Head of caudate nucleus (tissue), 42 donors: ENCODE measurements at places on chromosomes 5 and 9.

GRCh38 chr9:91302831-91303230 lies 58.9 kb downstream of the AUH start:
- DNase-seq, result no peak

DNA sequence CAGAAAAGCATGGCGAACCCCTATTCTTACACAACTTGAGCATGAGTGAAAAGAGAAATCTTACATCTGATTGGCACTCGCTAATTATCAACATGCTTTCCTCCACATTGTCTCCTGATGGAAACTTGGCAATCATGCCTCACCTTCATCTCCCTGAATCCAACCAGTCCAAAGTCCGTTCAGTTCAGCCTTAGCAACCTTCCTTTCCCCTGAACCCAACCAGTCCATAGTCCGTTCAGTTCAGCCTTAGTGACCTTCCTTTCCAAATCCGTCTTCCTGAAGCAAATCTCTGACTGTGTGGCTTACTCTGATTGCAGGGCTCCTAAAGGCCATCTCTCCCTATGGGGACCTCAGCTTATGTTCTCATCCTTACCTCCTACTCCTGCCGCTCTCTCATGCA lies 538.3 kb upstream of the CLINT1 start:
- no peak for DNase-seq

DNA sequence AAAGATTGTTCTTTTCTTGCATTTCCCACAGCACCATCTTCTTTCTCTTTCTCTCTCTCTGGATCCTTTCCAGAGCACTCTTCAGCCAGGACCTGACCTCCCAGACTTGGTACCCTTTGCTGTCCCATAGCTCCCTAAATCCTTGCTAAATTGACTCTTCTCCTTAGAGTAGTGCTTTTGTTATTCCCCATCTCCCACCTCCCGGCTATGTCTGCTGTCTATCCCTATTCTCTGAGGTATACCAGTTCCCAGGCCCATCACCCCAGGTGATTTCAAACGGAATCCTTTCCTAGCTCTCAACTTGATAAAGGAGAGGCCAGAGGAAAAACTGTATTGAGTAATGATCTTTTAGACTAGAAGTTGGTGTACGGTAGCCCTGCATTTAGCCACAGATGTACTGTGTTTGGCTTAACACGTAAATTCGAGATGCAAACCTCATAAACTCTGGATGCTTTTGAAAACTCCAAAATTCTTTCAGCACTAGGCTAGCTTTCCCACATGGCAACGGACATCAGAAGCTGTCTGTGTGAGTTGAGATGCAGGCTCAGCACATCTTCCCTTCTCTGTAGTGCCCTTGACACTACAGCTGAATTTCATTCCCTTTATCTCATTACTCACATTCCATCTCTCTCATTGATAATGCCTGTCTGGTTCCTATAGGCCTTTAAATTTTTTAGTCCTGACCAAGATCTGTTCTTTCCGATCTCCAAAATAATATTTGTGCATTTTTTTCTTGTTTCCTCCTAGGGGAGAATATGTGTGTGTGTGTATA lies 320.8 kb upstream of the ITGA1 start:
- DNase-seq, result no peak

GRCh38 chr9:24899463-24899862 lies 353.8 kb upstream of the IZUMO3 start:
- DNase-seq, result no peak

DNA sequence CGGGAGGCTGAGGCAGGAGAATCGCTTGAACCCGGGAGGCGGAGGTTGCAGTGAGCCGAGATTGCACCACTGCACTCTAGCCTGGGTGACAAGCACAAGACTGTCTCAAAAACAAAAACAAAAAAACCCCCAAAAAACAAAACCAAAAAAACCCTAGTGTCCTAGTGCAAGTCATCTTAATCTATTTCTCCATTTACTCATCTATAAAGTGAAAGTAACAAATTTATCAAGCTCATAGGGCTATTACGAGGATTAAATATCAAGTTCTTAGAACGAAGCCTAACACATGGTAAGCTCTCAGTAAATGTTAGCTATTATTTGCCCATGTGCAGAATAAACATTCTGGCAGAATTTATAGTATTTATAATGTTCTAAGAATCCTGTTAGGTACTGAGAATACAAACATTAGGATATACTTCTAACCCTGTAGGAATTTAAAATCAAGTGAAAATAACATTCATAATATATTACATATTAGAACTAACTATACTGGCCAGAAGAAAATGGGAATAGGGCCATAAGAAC lies 45.0 kb downstream of the GOLPH3 start:
- DNase-seq, result no peak

DNA sequence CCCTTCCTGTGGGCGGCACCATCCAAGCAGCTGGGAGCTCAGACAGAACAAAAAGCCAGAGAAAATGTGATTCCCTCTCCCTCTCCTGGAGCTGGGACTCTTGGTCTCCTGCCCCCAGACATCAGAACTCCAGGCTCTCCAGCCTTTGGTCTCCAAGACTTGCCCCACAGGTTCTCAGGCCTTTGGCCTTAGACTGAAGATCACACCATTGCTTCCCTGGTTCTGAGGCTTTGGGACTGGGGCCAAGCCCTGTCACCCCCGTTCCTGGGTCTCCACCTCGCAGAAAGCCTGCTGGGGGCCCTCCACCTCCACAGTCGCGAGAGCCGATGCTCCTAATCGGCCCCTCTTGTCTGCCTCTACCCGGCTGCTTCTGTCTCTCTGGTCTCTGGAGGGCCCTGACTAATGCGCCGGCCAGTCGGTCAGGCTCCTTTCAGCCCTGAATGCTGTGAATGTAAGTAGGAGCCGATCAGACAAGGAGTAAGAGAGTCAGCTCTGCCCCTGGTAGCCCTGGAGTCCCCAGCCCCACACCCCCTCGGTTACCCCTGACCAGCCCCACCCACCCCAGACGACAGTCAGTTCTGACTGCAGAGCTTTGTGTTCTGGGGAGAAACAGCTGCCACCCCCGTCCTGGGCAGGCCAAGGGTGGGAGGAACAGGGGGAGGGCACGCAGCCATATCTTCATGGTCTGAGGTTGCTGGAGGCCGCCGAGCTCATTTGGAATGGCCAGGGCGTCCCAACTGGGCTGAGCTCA lies 57.5 kb downstream of the VAV2 start:
- DNase-seq, result peak; percentile 41

- DNase-seq, result no peak
Observed at GRCh38 chr5:138448481-138449398, 9.9 kb downstream of the REEP2 start.

- DNase-seq, result no peak
Observed at GRCh38 chr9:121345070-121345469, 25.0 kb downstream of the STOM start.

DNA sequence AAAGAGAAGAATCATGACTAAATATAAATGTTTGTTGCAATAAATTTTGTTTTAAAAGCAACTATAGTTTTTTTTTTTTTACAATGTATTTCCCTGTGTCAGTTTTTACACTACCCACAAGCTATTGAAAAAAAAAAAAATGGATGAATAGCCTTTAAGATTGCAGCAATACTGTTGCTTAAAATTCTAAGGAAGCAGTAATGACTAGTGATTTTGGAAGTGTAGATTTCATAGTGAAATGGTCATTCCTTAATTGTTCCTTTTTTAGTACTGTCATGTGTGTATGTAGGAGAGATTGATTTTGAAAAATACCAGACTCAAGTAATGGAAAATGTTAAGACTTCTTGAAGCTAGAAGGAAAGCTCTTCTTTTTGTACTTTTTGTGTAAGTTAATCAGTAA lies 53.1 kb downstream of the NDUFS4 start:
- no peak for DNase-seq

GRCh38 chr9:128153947-128154695 lies 4.9 kb downstream of the LCN2 start:
- no peak for DNase-seq

GRCh38 chr9:85157772-85158171 lies 488.2 kb downstream of the NTRK2 start:
- no peak for DNase-seq

DNA sequence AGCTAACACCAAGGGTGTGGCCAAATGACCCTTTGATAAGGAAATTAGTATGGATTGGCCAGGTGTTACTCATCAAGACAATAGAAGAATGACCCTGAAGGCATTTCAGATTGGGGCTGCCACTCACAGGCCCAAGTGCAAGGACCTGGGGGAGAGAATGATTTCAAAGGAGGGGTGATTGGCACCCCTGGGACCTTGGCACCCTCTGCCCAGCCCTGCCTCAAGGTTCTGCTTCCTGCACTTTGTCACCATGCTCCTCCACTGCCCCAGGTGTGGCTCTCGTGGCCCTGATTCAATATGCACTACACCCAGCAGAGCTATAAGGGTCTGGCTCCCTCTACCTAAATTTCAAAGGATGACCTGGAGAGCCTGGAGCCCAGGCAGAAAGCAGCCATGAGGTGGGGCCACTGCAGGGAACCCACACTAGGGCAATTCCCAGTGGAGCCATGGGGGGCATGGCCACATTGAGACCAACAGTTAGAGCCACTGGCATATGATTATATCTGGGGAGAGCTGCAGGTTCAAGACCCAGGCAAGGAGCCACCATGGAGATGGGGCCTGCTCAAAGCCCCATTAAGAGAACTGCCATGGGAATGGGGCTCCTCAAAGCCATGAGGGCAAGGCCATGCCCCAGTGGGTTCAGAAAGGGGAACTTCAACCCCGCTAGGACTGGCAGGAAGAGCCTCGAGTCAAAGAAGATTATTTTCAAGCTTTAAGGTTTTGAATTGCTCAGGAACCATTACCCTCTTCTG lies 93.0 kb downstream of the CEMIP2 start:
- DNase-seq, result no peak

GRCh38 chr9:13568841-13569601 lies 289.5 kb upstream of the MPDZ start:
- DNase-seq, result peak; percentile 59

GRCh38 chr9:2019723-2020122 lies 4.6 kb downstream of the SMARCA2 start:
- DNase-seq, result no peak

DNA sequence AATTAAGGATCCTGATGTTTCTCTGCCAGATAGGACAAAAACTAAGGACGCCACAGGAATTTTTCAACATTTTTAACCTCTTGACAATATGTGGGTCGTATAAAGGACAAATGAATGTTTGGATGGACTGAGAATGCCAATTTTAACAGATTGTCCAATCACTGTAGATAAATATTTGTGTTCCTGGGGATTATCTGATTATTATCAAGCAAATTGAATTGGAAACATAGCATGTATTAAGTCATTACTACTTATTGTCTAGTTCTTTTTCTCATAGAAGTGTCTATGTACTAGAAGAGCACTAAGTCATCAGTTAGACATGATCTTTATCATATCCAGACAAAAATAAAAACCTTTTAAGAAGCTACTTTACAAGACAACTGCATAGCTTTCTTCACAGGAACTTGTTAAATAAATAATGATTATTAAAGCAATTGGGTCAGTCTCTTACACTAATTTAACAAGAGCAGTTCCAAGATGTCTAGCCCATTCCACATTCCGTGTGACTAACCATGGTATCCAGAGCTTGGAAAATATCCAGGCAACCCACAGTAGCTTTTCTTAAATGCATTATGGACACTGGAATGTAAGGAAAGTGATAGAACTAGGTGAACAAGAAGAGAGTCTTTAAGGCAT lies 127.5 kb upstream of the CDKN2B start:
- no peak for DNase-seq
